ENCODE measurements at places on chromosomes 12 and 14. TPM values are rescaled to one million over a fixed set of nuclear protein-coding genes. Genes with fewer than 3 reads are reported as not detected.

SLC5A8 gene
- total RNA-seq: 7.2 TPM

GRCh38 chr14:58862416-58863160, 224.8 kb downstream of the DACT1 start:
- no peaks in the 10 kb centered on the region for H3K4me1 ChIP-seq
- no peak overlapping the region for H3K27ac ChIP-seq
- H3K36me3 ChIP-seq: no peaks in the 10 kb centered on the region

DNA sequence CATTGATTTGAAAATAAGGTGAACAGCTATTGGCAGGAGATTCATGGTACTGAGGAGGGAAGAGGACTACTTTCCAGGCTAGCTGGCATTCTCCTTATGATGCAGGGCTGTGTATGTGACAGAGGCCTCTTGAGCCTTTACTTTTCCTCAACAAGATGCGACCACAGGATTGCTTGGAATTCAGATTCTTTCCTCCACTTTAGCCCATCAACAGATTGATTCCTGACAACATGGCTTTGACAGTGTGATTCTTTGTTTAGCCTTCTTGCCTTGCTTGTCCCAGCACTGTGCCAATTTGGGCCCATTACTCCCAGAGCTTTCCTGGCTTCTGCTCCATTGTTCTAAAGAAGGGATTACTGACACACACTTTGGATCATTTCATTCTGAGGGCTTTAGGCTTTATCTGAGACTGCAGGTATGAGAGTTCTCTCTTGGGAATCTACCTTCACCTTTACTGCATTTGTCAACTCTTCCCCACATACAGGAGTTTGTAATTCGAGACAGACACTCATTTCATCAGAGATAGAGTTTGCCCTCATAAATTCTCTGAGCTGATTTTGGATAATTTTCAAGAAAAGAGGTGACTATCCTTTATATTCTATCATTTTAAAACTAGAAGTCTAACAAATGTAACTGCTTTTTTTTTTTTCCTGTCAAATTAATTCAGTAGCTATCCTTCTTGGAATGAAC, 206.4 kb upstream of the GZMB start:
- no peaks in the 10 kb centered on the region for H3K27me3 ChIP-seq
- DNase-seq: no peak
- H3K4me3 ChIP-seq: no peak overlapping the region
- no peaks in the 10 kb centered on the region for H3K36me3 ChIP-seq

- no peak overlapping the region for H3K27ac ChIP-seq
- H3K27me3 ChIP-seq: no peaks in the 10 kb centered on the region
- H3K36me3 ChIP-seq: peaks cover 56% of the 10 kb centered on the region
- DNase-seq: no peak
- H3K4me3 ChIP-seq: no peak overlapping the region
These were observed 18.6 kb downstream of the AGAP2 start for GRCh38 chr12:57719777-57720605.

DNA sequence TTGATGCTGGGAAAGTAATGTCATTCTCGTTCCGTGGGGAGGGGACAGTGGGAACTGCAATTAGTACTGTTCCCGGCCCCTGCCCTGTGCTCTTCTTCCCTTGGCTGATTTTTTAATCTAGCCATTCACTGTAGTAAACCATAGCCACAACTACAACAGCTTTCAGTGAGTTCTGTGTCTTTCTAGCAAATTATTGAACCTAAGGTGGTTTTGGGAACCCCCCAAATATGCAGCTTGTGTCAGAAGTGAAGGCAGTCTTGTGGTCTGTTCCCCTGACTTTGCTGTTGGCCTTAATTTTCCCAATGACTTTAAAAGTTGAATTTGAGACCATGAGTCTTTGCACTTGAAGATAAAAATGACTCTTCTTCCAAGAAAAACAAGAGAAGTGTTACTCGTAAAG, 114.3 kb upstream of the ETV6 start:
- no peaks in the 10 kb centered on the region for H3K4me1 ChIP-seq
- DNase-seq: no peak
- no peaks in the 10 kb centered on the region for H3K27me3 ChIP-seq
- no peak overlapping the region for H3K4me3 ChIP-seq
- H3K36me3 ChIP-seq: no peaks in the 10 kb centered on the region

All from upper lobe of left lung (tissue), 6 donors.